ENCODE measurements at places on chromosomes 5 and 9. TPM values are rescaled to one million over a fixed set of nuclear protein-coding genes. Genes with fewer than 3 reads are reported as not detected.

- no peaks in the 10 kb centered on the region for H3K27me3 ChIP-seq
- no peaks in the 10 kb centered on the region for H3K4me1 ChIP-seq
- H3K27ac ChIP-seq: no peak overlapping the region
- H3K36me3 ChIP-seq: no peaks in the 10 kb centered on the region
- DNase-seq: no peak
- no peak overlapping the region for H3K4me3 ChIP-seq
Measured at GRCh38 chr5:124583469-124584350, 162.7 kb downstream of the ZNF608 start.

DNA sequence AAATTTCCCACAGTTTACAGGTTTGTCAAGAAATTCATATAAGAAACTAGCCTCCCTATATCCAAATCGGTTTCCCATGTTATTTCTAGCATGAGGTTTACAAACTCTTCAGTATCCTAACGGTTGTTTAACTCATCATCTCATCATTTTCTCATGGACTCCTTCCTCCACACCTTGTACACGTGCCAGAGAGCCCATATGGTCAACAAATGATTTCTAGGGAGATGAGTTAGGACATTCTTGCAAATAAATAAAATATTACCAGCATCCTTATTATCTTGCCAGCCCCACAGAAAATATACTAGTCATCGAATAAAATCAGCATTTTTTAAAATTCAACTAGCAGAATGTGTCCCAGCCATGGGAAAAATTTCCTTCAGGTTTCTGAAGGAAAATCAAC lies 285.2 kb downstream of the EBF1 start:
- H3K27ac ChIP-seq: no peak overlapping the region
- H3K36me3 ChIP-seq: no peaks in the 10 kb centered on the region
- no peaks in the 10 kb centered on the region for H3K4me1 ChIP-seq

- DNase-seq: no peak
- no peaks in the 10 kb centered on the region for H3K4me1 ChIP-seq
- no peaks in the 10 kb centered on the region for H3K27me3 ChIP-seq
- no peaks in the 10 kb centered on the region for H3K36me3 ChIP-seq
- H3K27ac ChIP-seq: no peak overlapping the region
Measured at GRCh38 chr5:121479337-121479736, 372.3 kb upstream of the FTMT start.

ZBED3 gene
- total RNA-seq: 3.6 TPM

DNA sequence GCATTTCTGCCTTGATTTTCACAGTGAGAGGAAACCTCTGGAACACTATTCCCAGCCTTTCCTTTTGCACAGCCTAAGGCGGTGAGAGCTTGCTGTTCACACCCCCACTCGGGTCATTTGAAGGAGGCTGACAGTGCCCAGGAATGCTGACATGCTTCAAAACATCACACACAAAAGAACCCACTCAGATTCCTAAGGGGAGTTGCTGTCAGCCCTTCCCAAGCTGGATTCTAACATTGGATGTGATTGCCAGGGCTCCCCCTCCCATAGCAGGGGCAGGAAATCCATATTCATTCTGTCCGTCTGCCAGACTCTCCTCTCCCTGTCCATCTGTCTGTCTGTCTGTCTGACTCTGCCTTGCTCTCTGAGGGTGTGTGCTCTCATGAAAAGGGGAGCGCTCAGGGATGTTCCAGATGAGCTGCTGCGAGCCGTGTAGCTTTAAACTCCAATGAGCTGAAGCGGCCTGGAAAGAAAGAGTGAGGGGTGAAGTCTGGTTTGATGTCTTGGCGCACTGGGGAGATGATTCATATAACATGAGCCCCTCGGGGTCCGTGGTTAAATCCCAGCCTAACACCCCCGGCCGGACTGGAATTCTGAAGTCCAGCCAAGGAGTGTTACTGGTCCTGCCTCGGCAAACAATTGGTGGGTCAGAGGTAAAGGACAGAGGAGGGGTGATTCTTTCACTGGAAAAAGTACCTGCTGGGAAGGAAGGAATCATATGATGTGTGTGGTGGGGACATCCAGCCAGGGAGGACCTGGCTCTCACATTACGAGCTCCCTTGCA lies 517.0 kb downstream of the CCDC171 start:
- no peaks in the 10 kb centered on the region for H3K27me3 ChIP-seq
- H3K4me1 ChIP-seq: no peaks in the 10 kb centered on the region
- no peak overlapping the region for H3K27ac ChIP-seq
- no peak overlapping the region for H3K4me3 ChIP-seq

MZB1 gene
- total RNA-seq: 0.37 TPM

DNA sequence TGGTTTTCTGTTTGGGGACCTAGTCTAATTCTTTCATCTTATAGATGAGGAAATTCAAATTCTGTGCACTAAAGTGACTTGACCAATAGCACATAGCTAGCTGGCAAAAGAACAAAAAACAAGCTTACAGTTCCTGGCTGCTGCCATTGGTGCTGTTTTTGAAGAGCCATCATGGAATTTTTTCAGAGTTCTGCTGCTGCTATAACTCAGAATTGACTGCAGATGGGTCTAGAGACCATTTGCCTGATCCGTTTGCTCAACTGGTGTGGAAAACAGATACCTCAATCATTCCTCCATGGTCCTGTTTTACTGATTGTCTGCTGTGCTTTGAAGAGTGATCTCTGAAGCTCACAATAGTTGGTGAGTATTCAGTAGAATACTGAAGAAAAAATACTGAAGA lies 15.2 kb downstream of the FBXL7 start:
- no peak overlapping the region for H3K27ac ChIP-seq
- no peaks in the 10 kb centered on the region for H3K27me3 ChIP-seq
- no peaks in the 10 kb centered on the region for H3K4me1 ChIP-seq
- no peaks in the 10 kb centered on the region for H3K36me3 ChIP-seq
- H3K4me3 ChIP-seq: no peak overlapping the region

OR1Q1 gene
- total RNA-seq: not detected

OXCT1 gene
- total RNA-seq: 0.75 TPM

PCDHA4 gene
- 0.14 TPM for total RNA-seq

KIF3A gene
- 3.1 TPM for total RNA-seq

DNA sequence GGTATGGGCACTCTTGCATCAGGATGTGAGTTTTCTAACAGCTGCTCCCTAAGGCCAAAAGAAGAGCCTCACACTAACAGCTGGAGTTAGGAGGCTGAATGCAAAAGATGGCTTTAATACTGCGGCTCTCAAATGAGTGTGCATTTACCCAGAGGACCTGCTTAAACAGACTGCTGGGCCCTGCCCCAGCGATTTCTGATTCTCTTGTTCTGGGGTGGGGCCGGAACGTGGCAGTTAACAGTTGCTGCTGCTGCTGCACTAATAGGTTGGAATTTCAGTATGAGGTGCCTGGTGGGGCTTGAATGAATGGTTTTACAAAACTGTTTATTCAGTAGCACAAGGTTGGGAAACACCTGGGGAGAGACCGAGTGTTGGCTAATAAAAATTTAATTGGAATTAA lies 26.1 kb downstream of the HMGCR start:
- peaks cover 5% of the 10 kb centered on the region for H3K36me3 ChIP-seq
- no peaks in the 10 kb centered on the region for H3K4me1 ChIP-seq
- H3K4me3 ChIP-seq: no peak overlapping the region
- DNase-seq: no peak

- H3K27me3 ChIP-seq: no peaks in the 10 kb centered on the region
- no peaks in the 10 kb centered on the region for H3K36me3 ChIP-seq
- H3K4me1 ChIP-seq: no peaks in the 10 kb centered on the region
- no peak overlapping the region for H3K27ac ChIP-seq
Measured at GRCh38 chr9:21709464-21710058, 92.9 kb upstream of the MTAP start.

- no peaks in the 10 kb centered on the region for H3K36me3 ChIP-seq
- no peaks in the 10 kb centered on the region for H3K27me3 ChIP-seq
- DNase-seq: no peak
- H3K27ac ChIP-seq: no peak overlapping the region
- no peaks in the 10 kb centered on the region for H3K4me1 ChIP-seq
Measured at GRCh38 chr5:14880688-14881087, 9.1 kb upstream of the ANKH start.

C5orf34 gene
- total RNA-seq: 0.15 TPM

- H3K4me1 ChIP-seq: no peaks in the 10 kb centered on the region
- no peaks in the 10 kb centered on the region for H3K27me3 ChIP-seq
- no peak overlapping the region for H3K27ac ChIP-seq
- no peaks in the 10 kb centered on the region for H3K36me3 ChIP-seq
- H3K4me3 ChIP-seq: no peak overlapping the region
Measured at GRCh38 chr9:111700776-111701175, 39.4 kb downstream of the GNG10 start.

DNA sequence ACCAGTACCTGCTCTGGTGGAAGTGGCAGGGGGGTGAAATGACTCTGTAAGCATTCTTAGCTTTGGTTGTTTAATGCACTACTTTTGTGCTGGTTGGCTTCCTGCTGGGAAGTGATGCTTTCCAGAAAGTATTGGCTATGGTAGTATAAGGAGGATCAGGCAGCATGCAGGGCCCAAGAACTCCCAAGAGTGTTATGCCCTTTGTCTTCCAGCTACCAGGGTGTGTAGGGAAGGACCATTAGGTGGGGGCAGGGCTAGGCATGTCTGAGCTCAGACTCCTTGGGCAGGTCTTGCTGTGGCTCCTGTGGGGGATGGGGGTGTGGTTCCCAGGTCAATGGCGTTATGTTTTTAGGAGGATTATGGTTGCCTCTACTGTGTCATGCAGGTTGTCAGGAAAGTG lies 135.8 kb upstream of the TRPC7 start:
- no peaks in the 10 kb centered on the region for H3K27me3 ChIP-seq
- no peaks in the 10 kb centered on the region for H3K4me1 ChIP-seq
- DNase-seq: no peak
- H3K36me3 ChIP-seq: no peaks in the 10 kb centered on the region
- no peak overlapping the region for H3K27ac ChIP-seq

DNA sequence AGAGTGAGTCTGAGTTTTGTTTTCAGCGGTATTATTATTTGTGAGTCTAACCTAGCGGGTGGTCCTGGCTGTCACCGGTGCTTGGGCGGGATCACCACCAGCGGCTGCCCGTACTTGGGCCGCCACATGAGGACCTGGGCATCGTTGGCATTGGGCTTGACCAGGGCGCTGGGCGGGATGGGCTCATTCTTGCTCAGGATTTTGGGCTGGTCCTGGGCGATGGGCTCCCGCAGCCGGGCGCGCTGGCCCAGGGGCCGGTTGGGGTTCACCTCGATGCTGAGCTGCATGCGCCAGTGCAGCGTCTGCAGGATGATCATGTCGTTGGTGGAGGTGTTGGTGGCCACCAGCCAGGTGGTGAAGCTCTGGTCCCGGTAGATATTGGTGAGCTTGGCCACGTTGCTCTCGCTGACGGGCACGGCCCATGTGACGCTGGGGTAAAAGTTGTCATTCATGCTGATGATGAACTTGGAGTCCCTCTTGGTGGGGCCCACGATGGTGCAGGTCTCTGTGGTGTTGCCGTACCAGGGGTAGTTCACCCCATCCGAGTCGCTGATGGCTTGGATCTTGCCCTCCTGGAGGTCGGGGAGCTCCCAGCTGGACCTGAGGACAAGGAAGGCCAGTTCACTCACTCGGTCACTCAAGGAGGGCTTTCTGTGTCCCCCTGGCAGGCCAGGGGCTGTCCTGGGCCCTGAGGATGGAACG lies 15.4 kb downstream of the FAM78A start:
- peaks cover 6% of the 10 kb centered on the region for H3K36me3 ChIP-seq
- no peak overlapping the region for H3K4me3 ChIP-seq
- peak; percentile 52 for DNase-seq
- no peak overlapping the region for H3K27ac ChIP-seq
- no peaks in the 10 kb centered on the region for H3K4me1 ChIP-seq

PCDHB3 gene
- not detected for total RNA-seq

DNA sequence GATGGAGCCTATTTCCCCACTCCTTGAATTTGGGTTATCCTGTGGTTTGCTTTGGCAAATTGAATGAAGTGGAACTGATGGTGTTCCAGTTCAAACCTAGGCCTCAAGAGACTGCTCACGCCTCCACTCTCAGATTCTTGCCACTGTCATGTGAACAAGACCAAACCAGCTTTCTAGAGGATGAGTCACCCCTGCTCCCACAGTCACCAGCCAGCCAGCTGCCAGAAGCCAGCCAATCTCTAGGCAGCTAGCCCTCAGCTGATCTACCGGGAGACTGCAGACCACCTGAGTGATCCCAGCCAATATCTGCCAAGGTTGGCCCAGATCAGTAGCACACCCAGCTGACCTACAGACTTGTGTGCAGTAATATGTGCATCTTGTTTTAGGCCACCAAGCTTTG lies 300.6 kb downstream of the TMEM38B start:
- H3K4me3 ChIP-seq: no peak overlapping the region
- DNase-seq: no peak
- no peaks in the 10 kb centered on the region for H3K27me3 ChIP-seq

ADAMTSL1 gene
- total RNA-seq: 0.98 TPM

DNA sequence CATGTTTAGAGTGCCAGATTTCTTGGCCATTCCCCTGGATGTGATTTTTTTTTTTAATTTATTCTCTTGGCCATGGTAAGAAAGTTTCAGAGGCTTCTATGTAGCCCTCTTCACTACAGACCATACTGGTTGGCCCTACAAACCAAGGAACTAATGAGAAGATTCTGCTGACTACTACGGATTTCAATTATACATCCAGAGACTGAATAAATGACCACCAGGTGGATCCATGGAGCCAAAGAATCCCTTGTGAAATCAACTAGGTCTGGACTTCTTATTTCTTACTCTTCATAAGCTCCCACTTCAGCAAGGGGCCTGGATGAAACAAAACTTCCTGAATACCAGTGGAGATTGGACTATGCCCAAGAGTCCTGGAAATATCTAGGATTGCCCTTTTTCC lies 27.6 kb downstream of the ZNF622 start:
- H3K36me3 ChIP-seq: no peaks in the 10 kb centered on the region
- no peak for DNase-seq
- no peaks in the 10 kb centered on the region for H3K27me3 ChIP-seq
- no peaks in the 10 kb centered on the region for H3K4me1 ChIP-seq
- no peak overlapping the region for H3K27ac ChIP-seq
- no peak overlapping the region for H3K4me3 ChIP-seq

DNA sequence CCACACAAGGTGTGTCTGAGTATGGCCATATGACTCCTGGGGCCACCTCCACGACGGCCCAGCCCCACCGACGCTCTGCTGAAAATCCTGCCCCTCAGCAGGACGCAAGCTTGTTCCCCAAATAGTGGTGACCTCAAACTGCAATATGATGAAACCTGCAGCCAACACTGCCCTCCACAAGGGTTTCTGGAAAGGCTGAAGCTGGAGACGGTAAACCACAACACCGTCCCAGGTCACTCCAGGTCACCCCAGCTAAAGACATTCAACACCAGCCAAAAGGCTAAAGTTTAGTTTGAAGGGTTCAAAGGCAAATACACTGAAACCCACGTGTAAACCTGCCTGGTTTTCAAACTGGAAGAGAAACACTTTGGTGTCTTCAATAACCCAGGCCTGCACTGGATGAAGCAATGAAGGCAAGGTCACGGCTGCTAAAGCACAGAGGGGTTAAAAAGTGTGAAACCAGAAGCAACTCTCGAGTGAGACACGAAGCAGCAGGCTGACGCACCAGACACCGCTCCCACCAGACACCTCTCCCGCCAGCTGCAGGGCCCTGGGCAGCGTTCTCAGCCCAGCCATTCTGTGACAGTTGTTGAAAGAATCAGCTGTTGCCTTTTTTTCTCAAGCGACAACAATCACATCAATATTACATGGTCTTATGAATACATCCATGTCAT lies 1.8 kb upstream of the LHX3 start:
- no peaks in the 10 kb centered on the region for H3K36me3 ChIP-seq
- H3K27me3 ChIP-seq: no peaks in the 10 kb centered on the region
- no peak overlapping the region for H3K4me3 ChIP-seq
- no peak for DNase-seq
- H3K4me1 ChIP-seq: no peaks in the 10 kb centered on the region
